GM19239 (cell line): ENCODE measurements at places on chromosomes 11 and 22.

GRCh38 chr22:26887456-26887855 is 230.1 kb downstream of the MIAT start:
- no peak for DNase-seq

DNA sequence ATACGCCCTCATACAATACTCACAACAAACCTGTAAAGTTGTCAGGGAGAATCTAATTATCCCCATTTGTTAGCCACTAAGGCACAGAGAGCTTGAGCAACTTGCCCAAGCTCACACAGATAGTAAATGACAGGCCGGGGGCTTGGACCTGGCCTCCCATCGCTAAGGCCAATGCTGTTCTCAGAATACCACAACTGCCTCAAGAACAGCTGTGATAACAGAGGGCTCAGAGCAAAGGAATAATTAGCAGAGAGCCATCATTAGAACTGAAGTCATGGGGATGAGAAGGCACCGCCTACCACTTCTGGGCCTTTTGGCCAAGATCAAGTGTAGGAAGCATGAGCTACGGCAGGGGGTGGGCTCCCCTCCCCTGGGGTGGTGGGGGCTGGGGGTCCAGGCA is 98.6 kb downstream of the FEZ1 start:
- DNase-seq = no peak

DNA sequence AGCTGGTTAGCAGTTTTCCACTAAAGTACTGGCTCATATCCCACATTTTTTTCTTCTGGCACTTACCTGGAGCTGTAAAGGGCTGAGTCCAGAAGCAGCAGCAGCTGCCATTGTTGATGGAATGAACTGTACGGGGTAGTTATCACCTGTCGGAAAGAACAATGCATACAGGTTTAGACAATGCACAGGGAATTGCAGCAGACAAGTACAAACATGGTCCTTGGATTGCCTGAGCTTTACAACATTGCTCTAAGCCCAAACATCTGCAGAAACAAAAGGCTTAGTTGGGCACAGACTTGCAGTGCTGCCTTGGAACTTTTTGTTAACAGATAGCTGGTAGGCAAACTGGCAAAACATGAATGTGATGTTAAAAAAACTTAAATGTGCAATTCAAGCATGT is 258.8 kb downstream of the SOX6 start:
- no peak for DNase-seq

DNA sequence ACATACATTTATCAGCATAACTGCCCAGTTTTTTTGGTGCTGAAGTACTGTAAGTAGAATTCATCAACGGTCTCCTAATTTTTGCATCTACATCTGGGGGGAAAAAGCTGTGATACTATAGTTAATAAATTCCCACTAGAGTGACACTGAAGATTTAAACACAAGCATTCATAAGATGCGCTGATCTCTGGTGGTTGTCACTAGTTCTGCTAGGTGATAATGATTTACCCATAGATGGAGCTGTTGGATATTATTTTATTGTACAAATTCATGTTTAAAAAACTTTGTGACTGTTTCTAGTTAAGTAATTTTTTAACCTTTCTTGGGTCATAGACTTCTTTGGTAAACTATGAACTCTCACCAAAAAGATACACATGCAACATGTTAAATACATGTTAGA is 106.6 kb downstream of the EMSY start:
- DNase-seq = no peak

DNA sequence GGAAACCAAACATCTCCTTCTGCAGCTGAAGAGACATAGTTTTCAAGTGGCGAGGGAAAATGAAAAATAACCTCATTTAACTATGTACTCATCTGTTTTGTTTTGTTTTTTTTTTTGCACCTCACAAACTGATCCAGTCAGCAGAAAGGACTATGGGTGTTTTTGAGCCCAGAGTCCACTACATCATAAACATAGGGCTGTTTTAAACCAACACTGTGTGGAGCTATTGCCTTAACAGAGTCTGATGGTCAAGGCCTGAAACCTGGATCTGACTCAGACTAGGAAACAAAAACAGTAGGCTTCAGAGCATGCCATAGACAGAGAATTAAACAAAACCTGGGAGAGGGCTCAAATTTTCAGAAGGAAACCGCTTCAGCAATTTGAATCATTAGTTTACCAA is 99.3 kb upstream of the FSHB start:
- no peak for DNase-seq

DNA sequence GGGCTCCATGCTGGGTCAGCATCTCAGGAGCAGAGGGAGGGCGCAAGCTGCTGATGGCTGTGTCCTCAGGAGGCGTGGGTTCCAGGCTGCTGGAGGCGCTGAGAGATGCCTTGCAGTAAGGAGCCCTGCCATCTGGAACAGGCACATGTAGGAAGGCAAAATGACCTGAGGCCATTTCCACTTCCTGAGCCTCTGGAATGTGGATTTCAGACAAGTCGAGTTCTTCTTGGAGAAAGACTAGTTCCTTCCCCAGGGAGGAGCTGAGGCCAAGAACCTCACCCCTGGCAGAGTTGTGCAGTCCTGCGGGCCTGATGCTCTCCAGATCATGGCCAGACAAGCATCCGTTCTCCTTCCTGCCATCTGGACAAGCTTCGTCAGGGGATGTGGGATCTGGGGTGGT is 19.3 kb downstream of the HPS4 start:
- DNase-seq = no peak

DNA sequence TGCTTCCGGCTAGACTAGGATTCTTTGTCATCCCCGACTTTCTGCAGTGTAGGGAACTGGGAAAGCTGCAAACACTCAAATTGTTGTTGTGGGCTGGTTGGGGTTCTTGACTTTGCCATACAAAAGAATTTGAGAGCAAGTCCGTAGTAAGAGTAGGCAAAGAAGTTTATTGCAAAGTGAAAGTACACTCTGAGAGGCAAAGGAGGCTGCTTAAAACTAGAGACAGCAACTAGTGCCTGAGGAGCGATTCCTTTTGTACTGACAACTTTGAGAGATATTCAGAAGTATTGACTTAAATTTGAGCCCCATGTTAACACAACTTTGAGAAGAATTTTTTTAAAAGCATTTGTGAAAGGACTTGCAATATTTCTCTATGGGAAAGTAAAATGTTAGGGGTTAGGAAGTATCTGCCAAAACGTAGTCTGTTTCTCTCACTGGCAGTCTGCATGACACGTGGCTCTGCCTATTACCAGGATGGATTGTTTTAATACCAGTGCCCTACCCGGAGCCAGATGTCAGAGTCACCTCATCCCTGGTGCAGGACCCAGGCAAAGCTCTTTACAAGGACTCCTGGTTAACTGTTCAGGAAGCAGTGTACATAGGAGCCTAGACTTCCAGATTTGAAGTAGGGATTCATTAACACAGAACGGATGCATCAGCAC is 85.0 kb upstream of the CLPB start:
- DNase-seq = no peak

DNA sequence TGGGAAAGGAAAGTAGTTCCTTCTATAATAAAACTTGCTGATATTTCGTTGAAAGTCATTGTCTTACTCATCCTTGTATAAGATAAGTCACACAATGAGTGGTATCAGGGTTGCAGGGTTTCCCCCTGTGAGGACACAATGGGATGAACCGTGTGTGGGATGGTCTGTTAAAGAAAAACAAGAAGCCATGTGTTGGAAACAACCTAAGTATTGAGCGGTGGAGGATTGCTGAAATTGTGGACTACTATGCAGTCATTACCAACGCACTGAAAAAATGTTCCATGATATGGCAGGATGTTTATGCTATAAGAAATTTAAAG is 28.6 kb downstream of the PTPRJ start:
- no peak for DNase-seq

- DNase-seq = no peak
Observed at GRCh38 chr11:62295504-62295903, 3.4 kb downstream of the SCGB1D4 start.

DNA sequence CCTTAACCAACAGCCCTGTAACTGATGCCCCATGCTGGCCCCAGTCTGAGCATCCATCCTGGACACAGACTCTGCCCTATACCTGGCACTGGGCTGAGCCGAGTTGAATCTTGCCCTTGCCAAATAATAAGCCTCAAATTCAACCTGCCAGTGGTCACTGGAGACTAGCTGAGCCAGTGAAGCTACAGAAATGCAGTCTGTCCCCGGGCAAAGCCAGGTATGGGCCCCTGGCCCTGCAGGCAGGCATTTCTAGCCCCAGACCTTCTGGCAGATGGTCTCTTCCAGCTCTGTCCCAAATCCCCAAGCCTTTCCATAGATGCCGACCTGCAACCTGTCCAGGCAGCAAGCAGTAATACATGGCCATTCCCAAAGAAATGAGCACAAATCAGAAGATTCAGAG is 4.7 kb downstream of the CLPB start:
- no peak for DNase-seq

GRCh38 chr22:25062386-25063085 is 110.0 kb downstream of the KIAA1671 start:
- DNase-seq = no peak

- no peak for DNase-seq
Observed at GRCh38 chr11:123491241-123491640, 61.2 kb downstream of the GRAMD1B start.

- DNase-seq = no peak
Observed at GRCh38 chr11:47667135-47667534, 24.8 kb upstream of the MTCH2 start.

DNA sequence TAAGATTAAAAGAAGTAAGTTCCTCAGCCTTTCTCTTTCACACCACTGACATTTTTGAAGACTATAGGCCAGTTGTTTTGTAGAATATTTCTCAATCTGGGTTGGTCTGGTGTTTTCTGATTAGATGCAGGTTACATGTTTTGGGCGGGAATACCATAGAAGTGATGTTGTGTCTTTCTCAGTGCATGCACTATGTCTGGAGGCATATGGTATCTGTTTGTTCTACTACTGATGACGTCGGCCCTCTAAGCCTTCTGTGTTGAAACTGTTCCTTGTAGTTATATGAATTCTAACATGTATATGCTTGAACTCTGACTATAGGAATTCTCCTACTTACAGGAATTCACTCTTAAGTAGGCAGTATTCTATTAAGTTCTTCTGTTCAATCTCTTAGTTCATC is 21.6 kb downstream of the ZFTA start:
- no peak for DNase-seq

DNA sequence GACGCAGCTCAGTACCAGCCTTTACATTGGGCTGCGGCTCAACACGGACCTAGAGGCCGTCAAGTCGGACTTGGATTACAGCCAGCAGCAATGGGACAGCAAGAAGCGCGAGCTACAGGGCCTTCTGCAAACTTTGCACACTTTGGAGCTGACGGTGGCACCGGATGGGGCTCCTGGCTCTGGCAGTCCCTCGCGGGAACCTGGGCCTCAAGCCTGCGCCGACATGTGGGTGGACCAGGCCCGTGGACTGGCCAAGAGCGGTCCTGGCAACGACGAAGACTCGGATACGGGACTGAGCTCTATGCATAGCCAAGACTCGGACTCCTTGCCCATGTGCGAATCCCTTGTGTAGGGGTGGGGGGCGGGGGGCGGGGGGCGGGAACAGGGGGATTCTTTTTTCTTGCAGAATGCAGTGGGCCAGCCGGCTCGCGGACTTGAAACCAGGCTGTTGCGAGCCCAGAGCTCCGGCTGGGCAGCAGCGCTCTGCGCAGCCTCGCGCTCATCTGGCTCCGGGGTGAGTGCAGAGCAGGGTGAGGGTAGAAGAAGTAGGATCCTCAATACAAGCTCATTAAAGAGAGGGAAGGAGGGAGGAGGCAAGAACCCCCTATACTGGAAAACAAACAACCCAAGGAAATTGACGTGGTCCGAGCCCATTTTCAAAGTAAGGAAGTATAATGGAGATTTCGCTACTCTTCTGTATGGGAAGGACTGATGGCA is 1.8 kb downstream of the RASSF10 start:
- no peak for DNase-seq

DNA sequence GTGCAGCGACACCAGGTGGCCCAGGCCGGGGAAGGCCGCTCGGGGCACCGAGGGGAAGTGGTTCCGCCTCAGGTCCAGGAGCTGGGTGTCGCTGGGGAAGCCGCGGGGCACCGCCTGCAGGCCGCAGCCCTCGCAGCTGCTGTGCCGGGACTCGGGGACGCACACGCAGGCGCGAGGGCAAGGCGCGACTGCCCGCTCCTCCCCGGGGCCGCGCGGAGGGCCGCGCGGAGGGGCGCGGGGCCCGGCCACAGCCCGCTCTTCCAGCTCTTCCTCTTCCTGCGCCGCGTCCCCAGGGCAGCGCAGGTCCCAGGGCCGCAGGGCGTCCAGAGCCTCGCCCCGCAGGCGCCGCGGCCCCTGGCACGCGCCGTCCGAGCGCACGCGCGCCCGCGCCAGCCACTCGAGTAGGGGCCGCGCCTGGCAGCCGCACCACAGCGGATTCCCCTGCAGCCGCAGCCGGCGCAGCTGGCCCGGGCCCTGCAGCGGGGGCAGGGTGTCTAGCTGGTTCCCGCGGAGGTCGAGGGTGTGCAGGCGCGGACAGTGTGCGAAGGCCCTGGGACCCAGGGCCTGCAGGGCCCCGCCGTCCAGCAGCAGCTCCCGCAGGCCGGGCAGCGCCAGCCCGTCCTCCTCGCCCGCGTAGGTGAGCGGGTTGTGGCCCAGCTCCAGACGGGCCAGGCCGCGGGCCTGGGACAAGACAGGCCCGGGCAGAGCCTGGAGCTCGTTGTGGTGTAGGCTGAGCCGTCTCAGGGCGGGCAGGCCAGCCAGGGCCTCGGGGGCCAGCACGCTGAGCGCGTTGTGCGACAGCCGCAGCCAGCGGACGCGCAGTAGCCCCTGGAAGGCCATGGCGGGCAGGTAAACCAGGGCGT is 2.8 kb downstream of the CHADL start:
- DNase-seq = peak; percentile 97

- no peak for DNase-seq
Observed at GRCh38 chr22:39263626-39264348, 19.0 kb upstream of the PDGFB start.
